CD4-positive, alpha-beta T cell treated with Interleukin-1 beta for 1 hour (primary cell): ENCODE measurements at places on chromosomes 5 and 9.

- DNase-seq, result no peak
These were observed 778 bp downstream of the FRRS1L start for GRCh38 chr9:109166171-109166770.

DNA sequence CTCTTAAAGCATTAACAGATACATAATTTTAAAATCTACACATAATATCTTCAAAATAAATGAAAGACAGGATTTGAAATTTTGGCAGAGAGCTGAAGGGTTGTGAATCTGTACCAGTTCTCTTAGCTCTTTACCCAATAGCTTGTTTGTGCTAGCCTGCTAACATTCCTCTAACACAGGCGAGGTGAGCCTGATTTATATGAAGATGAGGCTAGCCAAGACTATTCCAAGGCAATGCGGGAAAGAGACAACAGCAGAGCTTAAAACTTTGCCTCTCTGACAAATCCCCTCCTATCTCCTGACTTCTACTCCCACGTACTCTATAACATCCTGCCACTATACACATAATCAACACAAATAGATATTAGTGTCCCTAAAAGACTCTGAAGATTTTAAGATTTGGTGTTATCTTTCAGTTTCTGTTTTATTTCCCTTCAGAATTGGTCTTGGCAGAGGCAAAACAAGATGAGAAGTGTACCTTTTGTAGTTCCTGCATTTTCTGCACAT, 745.6 kb upstream of the ZNF608 start:
- no peak for DNase-seq

DNA sequence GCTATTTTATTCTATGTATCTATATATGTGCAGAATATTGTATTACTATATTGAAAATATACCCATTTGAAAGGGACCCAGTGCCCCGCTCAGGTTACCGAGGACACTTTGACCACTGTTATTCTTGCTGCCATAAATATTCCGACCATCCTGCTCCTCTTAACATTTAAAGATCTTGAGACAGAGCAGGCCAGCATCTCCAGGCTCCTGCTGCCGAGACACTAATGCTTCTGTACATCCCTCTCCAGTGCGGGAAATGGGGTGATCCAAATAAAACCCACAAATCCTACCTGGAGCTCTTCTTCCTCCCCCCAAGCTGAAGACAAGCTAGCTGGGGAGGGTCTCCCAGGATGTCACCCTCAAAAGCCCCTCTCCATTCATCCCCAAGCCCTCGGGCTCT, 3.9 kb downstream of the SH3PXD2B start:
- no peak for DNase-seq

- DNase-seq, result no peak
These were observed 124.2 kb upstream of the GAS1 start for GRCh38 chr9:87071473-87071872.

DNA sequence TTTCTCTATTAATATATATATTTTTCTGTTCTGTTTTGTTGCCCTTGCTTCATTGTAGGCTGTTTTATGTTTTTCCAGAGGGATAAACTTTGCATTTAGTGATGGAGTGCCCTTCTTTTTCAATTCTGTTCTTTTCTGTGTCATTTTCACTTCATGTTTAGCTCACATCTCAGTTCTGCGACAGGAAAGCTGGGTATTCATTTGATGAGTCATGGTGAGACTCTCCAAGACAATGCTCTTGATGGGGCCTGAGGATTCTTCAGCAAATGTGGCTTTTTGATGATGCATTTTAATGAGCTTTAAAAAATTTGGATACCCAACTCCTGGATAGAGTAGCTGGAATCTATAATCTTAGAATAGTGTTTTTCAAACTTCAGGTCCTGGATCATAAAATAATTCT, 56.5 kb upstream of the SPATA31D4 start:
- DNase-seq, result no peak

- no peak for DNase-seq
These were observed 211.1 kb upstream of the IRX1 start for GRCh38 chr5:3384531-3384930.

DNA sequence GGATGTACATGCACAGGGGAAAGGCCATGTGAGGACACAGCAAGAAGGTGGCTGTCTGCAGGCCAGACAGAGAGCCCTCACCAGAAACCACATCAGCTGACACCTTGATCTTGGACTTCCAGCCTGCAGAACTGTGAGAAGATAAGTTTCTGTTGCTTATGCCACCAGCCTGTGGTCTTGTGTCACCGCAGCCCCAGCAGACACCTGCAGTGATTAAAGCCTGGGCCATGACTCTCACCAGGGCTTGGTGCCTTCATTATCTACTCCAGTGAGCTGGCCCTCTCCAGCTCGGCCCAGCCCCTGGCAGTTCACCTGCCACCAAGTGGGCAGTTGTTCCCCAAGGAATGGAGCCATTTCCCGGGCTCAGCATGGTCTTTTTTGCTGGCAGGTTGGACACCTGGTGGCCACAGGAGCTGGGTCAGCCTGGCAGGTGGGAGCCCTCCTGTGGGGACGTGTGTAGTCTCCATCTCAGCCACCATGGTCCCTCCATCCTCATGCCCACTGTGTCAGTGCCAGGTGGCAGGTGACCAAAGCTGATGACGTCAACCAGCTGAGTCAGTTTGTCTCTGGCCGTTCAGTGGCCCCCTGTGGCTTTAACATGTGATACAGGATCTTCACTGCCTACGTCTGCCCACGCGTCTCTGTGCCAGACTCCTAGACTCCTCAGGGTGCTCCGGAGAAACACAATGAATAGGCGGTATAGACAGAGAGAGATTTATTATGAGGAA, 99.9 kb upstream of the PPP1R26 start:
- DNase-seq, result no peak

GRCh38 chr9:91258451-91258850, 103.3 kb downstream of the AUH start:
- DNase-seq, result no peak

GRCh38 chr5:6319116-6319515, 59.2 kb downstream of the MED10 start:
- DNase-seq, result no peak

GRCh38 chr9:89874351-89875321, 269.8 kb downstream of the GADD45G start:
- no peak for DNase-seq

DNA sequence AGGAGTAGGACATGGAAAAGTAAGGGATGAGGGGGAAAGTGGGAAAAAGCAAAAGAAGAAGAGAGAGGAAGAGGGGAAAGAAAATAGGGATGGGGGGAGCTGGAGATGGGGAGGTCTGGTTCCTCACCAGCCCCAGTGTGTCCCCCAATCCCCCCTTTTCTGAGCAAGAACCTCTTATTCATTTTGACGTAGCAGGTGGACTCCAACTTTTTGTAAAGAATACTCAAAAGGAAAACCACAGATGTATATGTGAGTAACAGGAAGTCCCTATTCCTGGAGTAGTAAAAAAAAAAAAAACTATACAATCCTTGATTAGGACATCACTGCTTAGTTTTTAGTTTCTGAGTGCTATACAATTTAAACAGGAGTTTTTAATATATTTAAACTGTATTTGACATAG, 3.9 kb upstream of the CFAP95 start:
- DNase-seq, result no peak

DNA sequence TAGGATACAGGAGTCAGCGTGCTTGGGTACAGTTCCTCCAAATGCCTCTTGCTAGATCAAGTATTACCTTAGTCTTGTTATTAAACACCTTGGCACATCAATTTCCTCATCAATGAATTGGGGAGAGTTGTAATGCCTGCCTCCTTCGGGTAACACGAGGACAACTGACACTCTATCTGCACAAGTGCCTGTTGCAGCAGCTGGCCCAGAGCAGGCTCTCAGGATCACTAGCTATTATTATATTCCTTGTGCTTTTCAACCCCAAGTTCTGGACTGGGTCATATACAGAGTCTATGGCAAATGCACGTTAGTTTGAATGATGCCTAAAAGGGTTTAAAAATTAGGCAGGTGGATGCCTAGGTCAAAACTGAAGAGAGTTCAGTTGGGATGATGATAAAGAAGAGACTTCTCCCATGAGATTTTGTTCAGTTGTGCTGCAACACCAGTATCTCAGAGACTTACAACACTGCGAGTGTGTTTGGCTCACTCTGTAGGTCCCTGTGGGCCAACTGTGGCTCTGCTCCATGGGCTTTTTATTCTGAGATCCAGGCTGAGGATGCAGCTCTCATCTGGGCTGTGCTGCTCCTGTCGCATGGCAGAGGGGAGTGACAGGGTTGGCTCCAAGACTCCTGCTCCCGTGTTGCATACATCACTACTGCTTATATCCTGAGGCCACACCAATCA, 41.1 kb upstream of the TEX48 start:
- no peak for DNase-seq

- no peak for DNase-seq
These were observed 4.8 kb downstream of the ZNF483 start for GRCh38 chr9:111529787-111530186.

DNA sequence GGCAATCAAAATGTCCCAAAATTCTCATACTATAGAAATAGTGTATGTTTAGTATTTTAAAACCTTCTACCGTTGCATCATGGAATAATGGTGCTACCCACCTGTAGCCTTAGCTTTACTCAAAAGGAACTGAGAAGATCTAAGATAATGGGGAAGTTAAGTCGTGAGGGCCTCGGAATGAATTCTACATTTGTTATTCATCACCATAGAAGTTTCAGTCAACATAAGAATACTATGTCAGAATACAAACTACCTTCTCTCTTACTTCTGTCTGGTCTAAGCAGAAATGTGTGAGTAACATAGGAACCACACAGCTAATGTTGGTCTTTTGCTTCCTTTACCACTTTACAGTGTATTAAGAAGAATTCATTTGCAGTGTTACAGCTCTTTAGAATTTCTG, 43.2 kb downstream of the RFK start:
- DNase-seq, result no peak

- no peak for DNase-seq
These were observed 169.3 kb downstream of the DCP2 start for GRCh38 chr5:113145757-113146387.

DNA sequence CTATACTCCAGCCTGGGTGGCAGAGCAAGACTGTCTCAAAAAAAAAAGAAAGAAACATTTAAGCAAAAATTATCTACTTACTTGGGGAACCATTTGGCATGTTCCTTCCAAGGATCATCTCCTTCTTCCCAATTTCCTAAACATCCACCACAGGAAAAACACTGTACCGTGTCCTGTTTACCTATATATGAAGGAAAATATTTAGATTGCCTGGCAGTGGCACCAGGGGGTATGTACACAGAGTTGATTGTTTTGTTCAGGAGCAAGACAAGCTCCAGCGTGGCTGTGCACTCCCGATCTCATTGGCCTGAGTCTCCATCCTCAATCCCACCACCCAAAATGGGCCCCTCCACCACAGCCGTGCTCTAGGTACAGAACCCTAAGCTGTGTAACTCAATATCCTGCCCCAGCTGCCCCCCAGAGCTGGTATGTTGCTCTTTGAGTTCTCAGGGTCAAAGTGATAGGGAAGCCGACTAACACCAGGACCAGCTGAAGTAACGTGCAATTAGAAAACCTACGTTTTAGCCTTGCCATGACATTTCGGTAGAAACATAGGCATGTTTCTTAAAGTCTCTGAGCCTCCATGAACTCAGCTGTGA, 13.8 kb downstream of the NAIP start:
- DNase-seq, result no peak

- no peak for DNase-seq
These were observed 452.1 kb downstream of the EFNA5 start for GRCh38 chr5:107218457-107219193.

- no peak for DNase-seq
These were observed 398.4 kb downstream of the MED10 start for GRCh38 chr5:5979761-5980537.

DNA sequence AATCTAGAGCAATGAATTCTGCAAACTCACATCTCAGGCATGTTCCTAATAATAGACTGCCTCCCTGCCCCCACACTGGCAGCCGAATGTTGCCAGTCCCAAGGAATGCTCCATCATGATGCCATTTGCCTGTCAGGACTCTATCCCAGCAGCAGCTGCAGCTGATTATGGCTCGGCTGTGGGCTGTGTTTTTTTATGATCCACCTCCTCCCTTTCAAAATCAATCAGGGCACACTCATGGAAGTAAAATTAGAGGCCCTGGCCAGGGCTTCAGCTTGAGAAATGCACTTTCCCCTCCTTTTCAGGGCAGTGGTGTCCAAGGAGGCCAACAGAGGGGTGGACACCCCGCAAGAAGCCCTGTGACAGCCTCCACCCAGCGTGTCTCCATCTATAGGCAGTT, 176.7 kb upstream of the S1PR3 start:
- no peak for DNase-seq

DNA sequence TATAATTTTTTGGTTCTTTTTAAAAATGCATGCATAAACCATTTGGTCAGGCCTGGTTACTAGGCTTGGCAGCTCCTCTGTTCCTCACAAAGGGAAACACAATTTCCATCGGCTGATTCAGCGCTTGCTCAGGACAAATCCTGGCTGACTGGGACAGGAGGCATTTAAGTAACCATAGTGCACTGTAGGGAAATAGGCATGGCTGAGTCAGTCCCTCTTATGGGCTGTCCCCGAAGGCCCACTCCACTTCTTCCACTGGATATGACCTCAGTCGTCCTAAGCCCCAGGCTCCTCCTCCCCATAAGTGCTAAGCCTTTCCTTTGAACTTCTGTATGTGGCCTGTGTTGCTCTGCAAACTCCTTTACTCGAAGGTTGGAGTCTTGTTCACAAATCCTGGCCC, 71.2 kb upstream of the GLIS3 start:
- no peak for DNase-seq

DNA sequence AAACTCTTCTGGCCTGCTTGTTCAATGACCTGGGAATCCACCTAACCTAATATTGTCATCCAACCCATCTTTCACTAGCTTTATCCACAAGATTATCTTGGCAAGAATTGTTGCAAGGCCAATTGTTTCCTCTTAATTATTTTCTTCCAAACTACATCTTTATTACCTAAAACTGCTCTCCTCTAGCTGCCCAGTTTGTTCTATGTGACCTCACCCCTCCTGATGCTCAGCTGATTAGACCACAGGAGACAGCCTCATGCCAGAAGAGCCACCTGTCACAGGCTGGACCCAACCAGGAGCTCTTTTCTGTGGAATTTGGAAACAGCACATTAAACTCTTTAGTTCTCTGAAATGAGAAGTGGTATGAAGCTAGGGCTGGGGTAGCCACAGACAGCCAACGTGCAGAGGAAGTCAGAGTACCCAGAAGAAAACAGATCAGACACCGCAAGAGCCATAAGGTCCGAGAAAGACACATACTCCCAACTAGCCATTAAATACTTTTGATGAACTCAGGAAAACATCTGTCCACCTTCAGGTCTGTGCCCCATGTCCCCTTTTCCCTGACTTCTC, 12.0 kb downstream of the SAXO1 start:
- no peak for DNase-seq

- no peak for DNase-seq
These were observed 267.5 kb downstream of the MSX2 start for GRCh38 chr5:174991847-174992246.

- DNase-seq, result no peak
These were observed 26.4 kb downstream of the PSD2 start for GRCh38 chr5:139821806-139822552.

GRCh38 chr9:136943291-136944211, 987 bp downstream of the FBXW5 start:
- peak; percentile 22 for DNase-seq

DNA sequence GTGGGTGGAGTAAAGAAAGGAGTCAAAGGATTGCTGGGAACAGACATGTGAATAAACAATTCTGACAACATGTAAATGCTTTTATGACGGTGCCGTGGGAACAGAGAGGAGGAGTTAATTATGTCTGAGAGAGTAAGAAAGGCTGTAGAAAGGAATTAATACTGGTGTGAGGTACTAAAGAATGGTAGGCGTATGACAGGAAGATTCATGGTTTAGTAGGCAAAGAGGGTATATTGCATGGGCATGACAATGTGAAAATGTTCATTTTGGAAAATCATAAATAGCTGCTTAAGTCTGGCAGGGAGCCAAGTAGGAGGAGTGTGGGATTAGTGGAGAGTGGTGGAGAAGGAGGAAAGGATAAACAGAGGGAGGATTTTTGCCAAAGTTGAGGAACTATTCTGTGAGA, 19.7 kb downstream of the NAA35 start:
- no peak for DNase-seq
